ENCODE measurements at places on chromosomes 12 and 14. TPM values are rescaled to one million over a fixed set of nuclear protein-coding genes. Genes with fewer than 3 reads are reported as not detected.

The DBX2 gene
- not detected for total RNA-seq

GRCh38 chr12:54935235-54935951, 49.2 kb downstream of the TESPA1 start:
- ATAC-seq = no peak

The STYK1 gene
- not detected for total RNA-seq

GRCh38 chr14:69574954-69575295, 254 bp upstream of the CCDC177 start:
- no peak for ATAC-seq

The MANSC1 gene
- total RNA-seq = 16.3 TPM

The GPR68 gene
- total RNA-seq = 3.3 TPM

The OR11G2 gene
- not detected for total RNA-seq

DNA sequence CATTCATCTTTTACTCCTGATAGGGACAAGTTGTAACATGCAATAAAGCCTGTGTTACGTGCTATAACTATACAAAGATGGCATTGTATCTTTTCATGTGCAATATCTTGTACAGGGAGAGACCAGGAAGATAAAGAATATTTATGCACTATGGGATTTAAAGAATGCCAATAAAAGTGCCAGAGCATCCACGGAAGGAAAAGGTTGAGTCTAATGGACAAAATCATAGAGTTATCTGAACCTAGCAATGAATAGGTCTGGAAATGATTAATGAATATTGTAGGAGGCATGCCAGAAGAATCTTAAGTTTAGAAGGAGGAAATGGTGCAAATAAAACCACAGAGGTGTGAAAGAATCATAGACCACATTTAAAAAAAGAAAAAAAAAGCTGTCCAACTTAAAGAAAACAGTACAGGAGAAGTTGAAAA, 263.9 kb downstream of the KCNC2 start:
- no peak for ATAC-seq

The KLRC3 gene
- not detected for total RNA-seq

The RNASE11 gene
- not detected for total RNA-seq

DNA sequence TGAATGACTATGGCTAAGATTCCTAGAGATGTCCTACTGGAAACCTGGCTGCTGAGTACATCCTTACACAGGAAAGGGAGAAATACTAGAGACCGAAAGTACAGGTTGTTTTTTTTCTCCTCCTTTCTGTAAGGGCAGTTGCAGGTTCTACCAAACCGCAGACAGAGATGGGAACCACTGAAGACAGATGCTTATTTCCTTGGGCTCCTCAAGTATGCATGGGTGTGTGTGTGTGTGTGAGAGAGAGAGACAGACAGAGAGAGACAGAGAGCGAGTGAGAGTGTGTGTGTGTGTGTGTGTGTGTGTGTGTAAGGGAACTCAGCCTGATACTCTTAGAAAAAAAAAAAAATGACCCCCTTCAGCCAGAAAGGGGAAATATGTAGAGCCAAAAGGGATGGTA, 42.5 kb downstream of the MAP4K5 start:
- ATAC-seq = no peak

The KRT6B gene
- not detected for total RNA-seq

The SMCO2 gene
- not detected for total RNA-seq

DNA sequence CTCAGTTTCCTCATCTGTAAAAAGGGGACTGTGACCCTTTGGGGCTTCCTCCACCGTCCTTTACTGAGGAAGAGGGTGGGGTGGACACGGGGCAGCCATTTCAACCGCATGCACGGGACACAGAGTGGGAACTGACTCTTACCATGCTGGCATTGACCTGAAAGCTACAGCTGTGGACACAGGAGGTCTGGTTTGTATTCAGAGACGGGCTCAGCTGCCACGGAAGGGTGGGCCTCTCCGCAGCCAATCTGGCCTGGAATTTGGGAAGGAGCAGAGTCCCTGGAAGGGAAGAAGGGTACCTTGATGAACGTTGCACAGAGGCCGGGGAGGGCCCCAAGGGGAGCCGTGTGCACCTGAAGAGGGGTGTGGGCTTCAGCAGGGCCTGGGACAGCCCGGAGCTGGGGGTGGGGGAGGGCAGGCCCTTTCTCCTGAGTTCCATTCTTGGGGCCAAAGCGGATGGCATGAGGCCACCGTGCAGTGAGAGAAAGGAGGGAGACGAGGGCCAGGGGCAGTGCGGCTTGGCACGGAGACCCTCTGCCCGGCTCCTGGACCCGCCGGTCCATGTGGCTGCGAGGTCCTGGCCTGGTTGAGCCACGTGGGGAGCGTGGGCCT, 14.5 kb downstream of the TNFAIP2 start:
- no peak for ATAC-seq

The KRT74 gene
- total RNA-seq = 0.66 TPM

The ADCY6 gene
- total RNA-seq = 43.6 TPM

The RTL1 gene
- total RNA-seq = 12.2 TPM

The MMP17 gene
- 12.0 TPM for total RNA-seq

The ZBTB39 gene
- 6.8 TPM for total RNA-seq

The OR6C70 gene
- not detected for total RNA-seq

- ATAC-seq = no peak
Observed at GRCh38 chr12:121001060-121001459, 15.2 kb downstream of the C12orf43 start.

- ATAC-seq = peak; percentile 7
Observed at GRCh38 chr14:57657487-57657886, 163.8 kb upstream of the CCDC198 start.

The HOXC10 gene
- 0.73 TPM for total RNA-seq

The RNU4-1 gene
- 14,446 TPM for total RNA-seq

Measured in motor neuron (in vitro differentiated cells).